ENCODE measurements at places on chromosomes 4 and X. TPM values are rescaled to one million over a fixed set of nuclear protein-coding genes. Genes with fewer than 3 reads are reported as not detected.

Gene SLITRK4
- not detected for total RNA-seq

Gene DMRTC1B
- 0.20 TPM for total RNA-seq

DNA sequence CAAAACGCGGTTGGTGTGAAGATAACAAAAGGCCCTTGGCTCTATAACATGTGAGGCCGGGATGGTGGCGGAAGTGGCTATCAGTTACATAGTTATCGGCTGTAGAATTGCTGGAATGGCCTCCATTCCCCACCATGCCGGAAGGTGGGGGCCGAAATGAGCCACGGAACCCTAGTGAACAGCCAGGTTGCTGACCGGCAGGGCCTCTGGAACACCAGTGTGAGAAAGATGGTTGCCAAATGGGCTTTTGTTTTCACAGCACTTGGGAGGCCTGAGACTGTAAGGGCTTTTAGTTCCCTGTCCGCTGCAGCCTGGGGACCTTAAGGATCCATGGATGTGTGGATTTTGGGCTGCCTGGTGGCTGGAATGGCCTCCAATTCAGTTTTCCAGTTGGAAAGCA, 23.3 kb upstream of the ARX start:
- H3K36me3 ChIP-seq: no peaks in the 10 kb centered on the region
- H3K4me3 ChIP-seq: no peak overlapping the region
- no peaks in the 10 kb centered on the region for H3K4me1 ChIP-seq
- no peak overlapping the region for H3K27ac ChIP-seq

Gene RIPPLY1
- not detected for total RNA-seq
